Activated T-cell treated with anti-CD3 and anti-CD28 coated beads for 48 hours (primary cell): ENCODE measurements at places on chromosomes 4 and X.

- DNase-seq = no peak
Measured at GRCh38 chr4:55125763-55126541, 557 bp upstream of the KDR start.

DNA sequence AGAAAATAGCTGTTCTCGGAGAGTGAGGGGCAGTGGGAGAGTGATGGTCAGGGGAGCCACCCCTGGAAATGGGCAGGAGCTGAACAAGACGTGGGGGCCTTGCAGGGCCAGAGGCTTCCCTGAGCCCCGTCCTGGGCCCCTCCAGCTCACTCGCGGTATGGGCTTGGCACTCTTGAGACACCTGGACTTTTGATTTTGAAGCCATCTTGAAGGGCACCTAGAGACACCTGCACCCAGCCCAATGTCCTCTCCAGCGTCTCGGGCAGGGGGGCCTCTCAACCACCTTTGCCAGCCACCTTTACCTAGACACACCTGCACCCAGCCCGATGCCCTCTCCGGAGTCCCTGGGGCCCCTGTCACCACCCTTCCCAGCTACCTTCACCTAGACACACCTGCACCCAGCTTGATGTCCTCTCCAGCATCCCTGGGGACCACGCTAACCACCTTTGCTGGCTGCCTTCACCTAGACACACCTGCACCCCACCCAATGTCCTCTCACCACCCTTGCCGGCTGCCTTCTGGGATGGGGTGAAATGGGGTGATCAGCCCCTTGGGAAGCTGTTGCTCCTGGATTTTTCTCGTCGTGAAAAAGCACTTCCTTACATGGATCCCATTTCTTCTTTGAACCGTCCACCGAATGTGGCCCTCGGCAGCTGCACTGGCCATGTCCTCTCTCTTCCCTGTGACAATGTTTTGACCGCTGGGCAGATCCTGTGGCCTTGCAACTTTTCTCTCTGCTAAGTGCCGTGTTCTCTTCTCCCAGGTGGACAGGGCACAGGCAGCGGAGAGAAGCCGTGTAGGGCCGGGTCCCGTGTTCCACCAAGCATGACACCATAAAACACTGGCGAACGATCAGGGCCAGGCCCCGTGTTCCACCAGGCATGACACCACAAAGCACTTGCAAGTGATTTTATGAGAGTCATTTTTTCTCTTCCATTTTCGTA, 47.5 kb downstream of the CPZ start:
- DNase-seq = no peak

DNA sequence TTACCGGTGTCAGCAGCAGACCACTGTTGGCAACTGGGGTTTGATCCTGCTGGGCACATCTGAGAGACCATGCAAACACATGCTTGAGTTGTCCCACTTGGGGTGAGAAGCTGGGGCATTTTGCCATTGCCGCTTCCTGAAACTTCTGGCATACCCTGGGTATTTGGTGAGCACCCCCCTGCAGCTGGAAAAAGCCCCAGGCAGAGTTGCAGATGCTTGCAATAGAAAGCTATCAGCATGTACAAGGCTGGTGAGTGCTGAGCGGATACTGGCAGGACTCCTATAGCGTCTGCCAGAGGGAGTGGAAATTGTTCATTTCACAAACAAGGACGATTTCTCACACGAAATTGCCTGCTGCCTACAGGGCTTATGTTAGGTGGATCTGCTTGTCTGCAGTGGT, 32.3 kb downstream of the SUPT20HL1 start:
- DNase-seq = no peak

DNA sequence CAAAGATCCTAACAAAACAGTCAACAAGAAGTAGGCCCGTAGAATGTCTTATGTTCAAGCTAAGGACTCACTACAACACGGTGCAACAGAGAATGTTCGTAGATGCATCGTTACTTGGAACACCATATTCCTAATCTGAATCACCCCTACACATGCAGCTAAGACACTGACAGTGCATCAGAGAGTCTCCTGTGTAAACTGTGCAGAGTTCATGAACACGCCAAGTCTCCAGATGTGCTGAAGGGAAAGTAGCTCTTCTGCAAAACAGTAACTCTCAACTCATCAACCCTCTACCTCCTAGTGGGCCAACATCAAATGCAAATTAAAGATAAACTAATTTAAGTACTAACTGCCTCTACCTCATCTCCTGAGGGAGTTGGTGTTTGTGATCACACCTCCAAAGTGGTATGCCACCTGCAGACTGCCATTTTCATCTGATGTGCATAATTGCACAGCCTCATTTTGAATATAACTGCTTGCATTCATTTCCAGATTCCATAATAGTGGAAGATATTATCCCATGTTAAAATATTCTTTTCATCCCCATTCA, 73.5 kb downstream of the MOSPD2 start:
- DNase-seq = no peak

DNA sequence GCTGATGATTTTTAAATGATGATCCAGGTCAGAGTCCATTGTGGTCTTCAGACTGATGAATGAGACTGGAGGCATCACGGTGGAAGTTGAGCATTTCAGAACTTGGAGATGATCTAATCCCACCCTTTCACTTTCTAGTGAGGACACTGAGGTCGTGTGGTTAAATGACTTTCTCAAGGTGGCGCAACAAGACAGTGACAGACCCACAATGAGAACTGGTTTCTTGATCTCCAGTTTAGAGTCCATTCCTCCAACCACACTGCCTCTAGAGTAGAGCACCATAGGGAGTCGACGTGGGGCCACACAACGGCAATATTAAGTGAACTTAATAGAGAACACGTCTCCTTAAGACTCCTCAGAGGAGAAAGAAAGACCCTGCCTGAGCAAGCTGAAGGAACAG, 381.0 kb downstream of the UNC5C start:
- no peak for DNase-seq

DNA sequence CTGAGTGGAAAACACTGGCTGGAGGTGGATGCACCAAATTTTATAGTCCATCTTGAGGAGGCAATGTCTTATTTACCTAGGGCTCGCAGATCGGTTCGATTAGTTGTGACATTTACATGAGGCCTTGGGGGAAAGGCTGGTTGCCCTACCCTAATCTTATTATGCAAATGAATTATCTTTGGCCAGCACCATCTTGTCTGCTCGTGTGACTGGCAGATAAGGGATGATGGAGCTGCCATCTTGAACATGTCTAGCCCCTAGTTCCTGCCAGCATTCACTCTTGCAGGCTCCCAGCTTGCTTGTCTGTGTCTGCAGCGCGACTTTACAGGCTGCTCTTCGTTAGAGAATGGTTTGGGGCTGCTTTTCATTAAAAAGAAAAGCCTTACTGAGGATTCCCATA, 61.9 kb downstream of the SEC24B start:
- no peak for DNase-seq

DNA sequence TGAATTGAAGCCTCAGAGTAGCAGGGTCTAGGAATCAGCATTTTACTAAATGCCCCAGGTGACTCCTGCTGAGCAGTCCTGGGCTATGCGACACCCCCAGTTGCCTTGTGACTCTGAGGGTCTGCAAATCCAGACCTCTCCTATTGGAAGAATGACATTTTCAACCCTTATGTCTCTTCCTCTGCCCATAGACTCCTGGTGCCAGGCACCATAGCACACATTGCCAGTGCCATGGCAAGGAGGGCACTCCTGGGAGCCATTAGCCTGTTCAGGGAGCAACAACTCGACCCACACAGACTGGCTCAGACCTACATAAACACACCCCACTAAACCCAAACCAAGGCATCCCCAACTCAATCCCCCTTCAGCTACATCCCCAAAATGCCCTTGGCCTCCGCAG, 3.7 kb upstream of the JAKMIP1 start:
- DNase-seq = no peak

GRCh38 chrX:38052096-38052495, 45.7 kb downstream of the SYTL5 start:
- DNase-seq = no peak

DNA sequence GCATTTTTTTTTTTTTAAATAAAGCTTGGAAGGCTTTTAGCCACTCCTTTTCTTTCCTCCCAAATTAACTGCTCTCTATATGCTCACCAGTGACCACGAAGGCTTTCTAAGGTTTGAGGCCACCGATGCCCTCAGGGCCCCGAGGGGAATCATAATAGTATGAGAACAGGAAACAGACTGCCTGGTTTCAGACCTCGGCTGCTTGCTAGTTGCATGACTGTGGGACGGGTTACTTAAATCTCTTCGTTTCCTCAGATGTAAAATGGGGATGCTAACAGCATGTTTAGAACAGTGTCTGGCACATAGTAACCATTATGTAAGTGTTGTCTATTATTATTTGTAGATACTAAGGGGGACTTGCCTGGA, 3.6 kb downstream of the LINC00632 start:
- DNase-seq = no peak

DNA sequence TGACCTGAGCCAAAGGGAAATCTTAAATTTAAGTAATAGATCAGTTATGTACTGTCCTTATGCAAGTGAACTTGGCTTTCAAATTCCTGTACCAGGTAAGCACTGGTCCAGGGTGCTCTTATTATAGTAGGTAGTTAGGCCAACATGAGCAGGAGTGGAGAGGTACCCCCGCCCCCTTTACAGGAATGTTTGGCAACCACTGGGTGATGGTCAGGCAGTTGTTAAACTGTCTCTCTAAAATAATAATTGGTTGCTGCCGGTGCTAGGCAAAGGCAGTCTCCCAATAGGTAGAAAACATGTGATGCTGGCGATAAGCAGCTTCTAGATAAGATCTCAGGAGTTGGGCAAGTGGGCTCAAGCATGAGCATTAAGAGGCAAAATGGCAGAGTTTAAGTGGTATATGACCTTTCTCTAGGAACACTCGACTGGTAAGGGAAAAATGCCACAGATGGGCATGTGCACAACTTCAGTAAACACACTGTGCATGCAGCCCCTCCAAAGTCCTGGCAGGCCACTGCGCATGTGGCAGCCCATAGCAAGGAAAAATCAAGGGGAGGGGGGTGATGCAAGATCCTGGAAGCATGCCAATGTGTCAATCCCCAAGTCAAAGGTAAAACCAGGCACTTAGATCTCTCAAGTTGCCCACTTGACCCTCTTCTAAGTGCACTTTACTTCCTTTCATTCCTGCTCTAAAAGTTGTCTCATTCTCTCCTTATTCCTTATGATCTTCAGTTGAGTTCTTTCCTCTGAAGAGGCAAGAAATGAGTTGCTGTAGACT, 1239.7 kb downstream of the C4orf33 start:
- DNase-seq = no peak

DNA sequence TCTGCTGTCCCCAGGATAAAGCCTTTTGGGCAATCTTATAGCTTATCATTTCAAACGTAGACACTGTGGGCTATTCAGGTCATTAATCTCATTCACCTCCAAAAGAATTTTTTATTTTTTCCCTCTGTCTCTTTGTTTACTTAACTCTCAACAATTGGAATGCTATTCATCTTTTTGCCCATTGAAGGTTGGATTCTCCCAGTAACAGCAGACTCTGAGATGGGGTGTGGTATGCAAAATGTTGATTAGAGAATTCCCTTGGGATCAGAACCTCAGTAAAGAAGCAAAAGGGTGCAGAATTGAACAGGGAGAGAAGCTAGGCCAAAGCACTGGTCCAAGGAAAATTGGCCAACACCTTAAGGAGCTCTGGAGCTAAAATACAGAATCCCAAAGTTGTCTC, 60.4 kb downstream of the CAMK2D start:
- DNase-seq = no peak

- no peak for DNase-seq
Measured at GRCh38 chrX:30673127-30673796, 20.0 kb downstream of the GK start.

- DNase-seq = no peak
Measured at GRCh38 chrX:134002921-134003615, 17.7 kb upstream of the GPC3 start.

- DNase-seq = no peak
Measured at GRCh38 chr4:1086011-1086410, 27.4 kb downstream of the RNF212 start.

DNA sequence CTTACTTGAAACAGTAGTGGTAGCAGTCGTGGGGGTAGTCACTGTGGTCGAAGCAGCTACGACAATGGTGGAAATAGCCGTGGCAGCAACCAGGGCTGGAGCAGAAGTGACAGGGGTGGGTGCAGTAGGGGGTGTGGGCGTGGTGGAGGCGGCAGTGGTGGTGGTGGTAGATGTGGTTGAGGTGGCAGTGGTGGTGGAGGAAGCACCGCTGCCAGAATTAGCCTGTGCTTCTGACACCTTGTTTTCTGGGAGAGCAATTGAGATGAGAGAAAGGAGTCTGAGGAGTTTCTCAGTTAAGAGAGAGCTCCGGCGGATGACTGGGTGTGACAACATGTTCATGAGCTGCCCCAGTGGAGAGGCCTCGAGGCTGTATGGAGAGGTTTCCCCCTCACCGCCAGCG, 113.5 kb upstream of the HSD17B10 start:
- DNase-seq = no peak

- no peak for DNase-seq
Measured at GRCh38 chrX:45400027-45400779, 199.5 kb upstream of the DIPK2B start.

DNA sequence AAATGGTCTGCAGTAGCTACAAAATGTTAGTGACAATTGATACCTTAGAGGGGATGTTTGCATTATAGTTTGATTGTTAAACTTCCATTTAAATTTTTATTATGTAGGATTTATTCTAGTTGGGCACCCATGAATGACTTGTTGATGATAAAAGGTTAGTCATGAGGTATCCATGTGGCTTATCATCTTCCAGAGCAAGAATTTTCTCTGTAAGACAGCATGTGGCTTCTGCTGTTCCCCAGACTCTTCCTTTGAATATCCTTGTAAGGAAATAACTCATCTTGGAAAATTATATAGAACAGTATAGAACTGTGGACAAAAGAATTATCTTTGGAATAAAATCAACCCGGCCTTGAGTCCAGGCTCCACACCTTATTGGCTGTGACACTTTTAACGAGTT, 40.1 kb upstream of the KLHL8 start:
- no peak for DNase-seq

DNA sequence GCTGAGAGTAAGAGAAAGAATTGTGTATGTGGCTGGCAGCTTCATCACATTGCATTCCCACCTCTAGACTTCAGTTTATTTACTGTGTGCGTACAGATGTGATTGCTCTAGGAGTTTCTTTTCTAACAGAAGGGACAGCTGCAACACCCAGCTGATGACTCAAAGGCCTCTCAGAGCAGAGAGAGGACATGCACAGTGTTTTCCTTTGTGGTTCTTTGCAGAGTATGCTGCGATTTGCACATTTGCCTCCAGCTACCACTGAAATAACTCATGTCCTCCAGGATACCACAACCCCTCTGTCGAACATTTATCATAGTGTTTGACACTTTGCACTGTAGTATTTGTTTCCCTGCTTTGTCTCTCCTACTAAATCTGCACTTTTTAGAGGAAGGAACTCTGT, 294.1 kb downstream of the STIM2 start:
- DNase-seq = no peak

- no peak for DNase-seq
Measured at GRCh38 chrX:106649523-106650428, 38.0 kb downstream of the RADX start.

DNA sequence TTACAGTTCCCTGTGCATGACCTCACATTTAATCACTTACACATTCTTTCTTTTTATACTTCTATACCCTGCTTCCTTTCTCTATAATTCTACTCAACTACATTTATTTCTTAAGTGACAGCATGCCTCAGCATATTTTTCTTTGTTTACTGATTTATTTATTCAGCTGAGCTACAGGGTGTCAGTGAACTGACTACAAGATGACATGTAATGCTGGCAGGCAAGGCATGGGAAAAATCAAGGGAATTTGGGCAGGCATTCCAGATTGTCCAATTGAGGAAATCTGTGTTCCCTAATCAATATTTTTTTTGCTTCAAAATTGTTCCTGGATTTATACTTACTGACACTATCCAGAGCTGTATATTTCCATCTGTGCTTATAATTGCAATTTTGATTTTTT, 875.5 kb downstream of the C4orf33 start:
- DNase-seq = no peak

- DNase-seq = no peak
Measured at GRCh38 chr4:125319311-125319710, 4.6 kb downstream of the FAT4 start.
